ENCODE measurements at places on chromosomes 16 and 17.

DNA sequence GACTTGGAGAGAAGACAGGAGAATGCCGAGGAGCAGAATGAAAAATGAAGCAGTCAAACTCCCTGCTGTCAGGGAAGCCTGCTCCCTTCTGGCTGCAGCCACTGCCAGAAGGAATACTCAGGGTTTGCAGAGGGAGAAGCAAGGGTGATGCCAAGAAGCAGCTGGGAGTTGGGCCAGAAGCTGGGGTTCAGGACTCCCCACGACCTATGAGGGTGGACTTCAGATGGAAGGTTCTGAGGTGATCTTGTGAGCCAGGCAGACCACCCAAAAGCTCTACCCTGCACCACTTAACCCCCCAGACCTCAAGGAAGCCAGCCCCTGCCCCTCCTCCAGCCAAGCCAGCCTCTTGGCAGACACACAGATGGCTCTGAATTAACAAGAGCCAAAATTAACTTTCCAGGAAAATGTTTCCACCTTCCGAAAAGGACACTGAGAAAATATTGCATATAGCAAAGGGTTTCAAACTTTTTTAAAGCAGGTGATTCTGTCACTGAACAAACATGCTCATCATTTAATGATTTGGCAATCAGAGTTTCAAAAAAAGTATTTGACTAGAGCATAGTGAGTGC, 126.0 kb upstream of the ERCC4 start:
- no peak for DNase-seq
- H3K36me3 ChIP-seq, result no peaks in the 10 kb centered on the region
- H3K27ac ChIP-seq, result no peak overlapping the region
- H3K4me3 ChIP-seq, result no peak overlapping the region
- no peaks in the 10 kb centered on the region for H3K4me1 ChIP-seq

DNA sequence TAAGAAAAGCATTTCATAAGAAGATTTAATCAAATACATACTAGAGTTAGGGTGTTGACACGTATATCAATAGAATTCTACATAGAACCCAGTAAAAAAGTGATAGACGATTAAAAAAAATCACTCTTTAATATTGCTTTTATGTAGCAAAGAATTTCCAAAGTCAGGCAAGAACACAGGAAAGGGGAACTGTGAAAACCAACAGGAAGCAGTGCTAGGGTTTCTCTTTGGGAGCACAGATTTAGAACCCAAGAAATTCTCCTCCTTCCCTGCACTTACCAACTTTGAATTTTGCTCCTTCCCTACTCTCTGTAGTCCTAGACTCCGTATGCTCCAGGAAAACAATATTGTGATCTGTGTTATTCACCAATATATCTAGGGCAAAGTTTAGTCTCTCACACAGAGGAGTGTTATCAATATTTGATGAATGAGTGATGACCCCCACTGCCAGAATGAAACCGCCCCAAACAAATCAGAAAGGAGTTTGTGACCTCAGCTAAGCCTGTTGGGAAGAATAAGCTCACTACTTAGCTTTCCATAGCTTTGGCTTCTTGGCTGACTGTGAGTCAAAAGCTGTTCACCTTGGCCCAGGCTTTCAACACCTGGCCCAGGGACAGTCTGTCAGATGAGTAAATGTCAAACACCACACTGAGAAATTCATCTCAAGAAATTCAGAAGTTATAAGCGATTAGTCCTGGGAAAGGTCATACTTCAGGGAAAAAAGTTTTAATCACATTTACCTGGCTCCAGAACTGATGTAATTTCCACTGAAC, 8.6 kb downstream of the RFWD3 start:
- peaks cover 24% of the 10 kb centered on the region for H3K36me3 ChIP-seq
- H3K27me3 ChIP-seq, result no peaks in the 10 kb centered on the region
- no peak overlapping the region for H3K4me3 ChIP-seq
- H3K4me1 ChIP-seq, result peaks cover 11% of the 10 kb centered on the region
- DNase-seq, result no peak

GRCh38 chr16:62076886-62077285, 40.6 kb upstream of the CDH8 start:
- no peak overlapping the region for H3K27ac ChIP-seq
- no peaks in the 10 kb centered on the region for H3K27me3 ChIP-seq
- no peak overlapping the region for H3K4me3 ChIP-seq
- H3K36me3 ChIP-seq, result no peaks in the 10 kb centered on the region
- H3K4me1 ChIP-seq, result no peaks in the 10 kb centered on the region

GRCh38 chr17:4409659-4410058, 24.1 kb upstream of the SPNS3 start:
- no peak overlapping the region for H3K27ac ChIP-seq
- H3K4me1 ChIP-seq, result no peaks in the 10 kb centered on the region
- no peaks in the 10 kb centered on the region for H3K36me3 ChIP-seq
- DNase-seq, result no peak
- no peak overlapping the region for H3K4me3 ChIP-seq
- no peaks in the 10 kb centered on the region for H3K27me3 ChIP-seq

Data from adrenal gland (tissue), 19 donors.